Kasumi-1 (cell line): ENCODE measurements at places on chromosomes 5 and 9.

DNA sequence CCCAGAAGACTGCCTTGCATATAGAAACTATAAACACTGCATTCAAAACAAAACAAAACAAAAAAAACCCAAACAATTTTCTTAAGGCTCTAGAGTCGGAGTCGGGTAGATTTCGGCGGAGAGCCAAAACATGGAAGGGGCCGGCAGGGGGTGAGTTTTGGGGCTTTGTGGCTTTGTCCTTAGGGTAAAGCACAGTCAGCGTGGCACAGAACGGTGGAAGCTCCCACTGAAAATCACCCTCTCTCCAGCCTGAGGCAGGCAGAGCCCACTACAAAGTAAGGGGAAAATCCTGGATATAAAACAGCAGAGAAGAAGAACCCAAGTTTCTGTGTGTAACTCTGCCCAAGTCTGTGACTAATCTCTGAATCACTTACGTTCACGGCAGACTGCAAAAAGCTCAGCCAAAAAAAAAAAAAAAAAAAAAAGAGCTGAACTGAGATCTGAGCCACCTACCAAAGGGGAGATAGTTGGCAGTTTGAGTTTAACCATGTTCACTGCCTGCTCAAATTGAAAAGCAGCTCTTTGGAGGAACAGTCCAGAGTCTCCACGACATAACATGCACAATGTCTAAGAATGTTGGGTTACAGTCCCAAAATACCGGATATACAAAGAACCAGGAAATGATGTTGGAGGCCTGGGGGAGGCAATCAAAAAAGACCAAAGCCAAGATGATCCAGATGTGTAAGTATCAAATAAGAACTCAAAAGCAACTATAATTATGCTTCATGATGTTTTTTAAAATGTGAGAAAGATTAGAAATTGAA lies 26.6 kb upstream of the OR2K2 start:
- DNase-seq, result no peak

GRCh38 chr5:168770036-168770498 lies 190.9 kb upstream of the PANK3 start:
- no peak for DNase-seq

GRCh38 chr9:19294219-19294618 lies 63.7 kb downstream of the DENND4C start:
- DNase-seq, result no peak

DNA sequence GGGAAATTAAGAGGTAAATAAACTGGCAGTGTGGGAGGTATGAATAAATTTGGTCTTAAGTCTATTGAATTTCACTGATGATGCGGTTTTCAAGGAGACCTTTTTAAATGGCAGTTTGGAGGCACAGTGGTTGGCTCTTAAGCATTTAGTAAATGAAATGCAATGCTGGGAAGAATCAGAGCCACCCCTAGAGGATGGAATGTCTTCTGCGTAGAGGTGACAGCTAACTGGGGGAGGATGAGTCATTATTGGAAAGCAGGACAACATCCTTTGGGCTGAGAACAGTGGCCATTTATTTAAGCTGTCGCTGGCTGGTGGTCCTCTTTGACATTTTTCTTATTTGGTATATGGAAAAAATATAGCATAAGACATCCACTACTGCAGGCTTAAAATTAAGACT lies 163.2 kb downstream of the SH3GL2 start:
- DNase-seq, result no peak

DNA sequence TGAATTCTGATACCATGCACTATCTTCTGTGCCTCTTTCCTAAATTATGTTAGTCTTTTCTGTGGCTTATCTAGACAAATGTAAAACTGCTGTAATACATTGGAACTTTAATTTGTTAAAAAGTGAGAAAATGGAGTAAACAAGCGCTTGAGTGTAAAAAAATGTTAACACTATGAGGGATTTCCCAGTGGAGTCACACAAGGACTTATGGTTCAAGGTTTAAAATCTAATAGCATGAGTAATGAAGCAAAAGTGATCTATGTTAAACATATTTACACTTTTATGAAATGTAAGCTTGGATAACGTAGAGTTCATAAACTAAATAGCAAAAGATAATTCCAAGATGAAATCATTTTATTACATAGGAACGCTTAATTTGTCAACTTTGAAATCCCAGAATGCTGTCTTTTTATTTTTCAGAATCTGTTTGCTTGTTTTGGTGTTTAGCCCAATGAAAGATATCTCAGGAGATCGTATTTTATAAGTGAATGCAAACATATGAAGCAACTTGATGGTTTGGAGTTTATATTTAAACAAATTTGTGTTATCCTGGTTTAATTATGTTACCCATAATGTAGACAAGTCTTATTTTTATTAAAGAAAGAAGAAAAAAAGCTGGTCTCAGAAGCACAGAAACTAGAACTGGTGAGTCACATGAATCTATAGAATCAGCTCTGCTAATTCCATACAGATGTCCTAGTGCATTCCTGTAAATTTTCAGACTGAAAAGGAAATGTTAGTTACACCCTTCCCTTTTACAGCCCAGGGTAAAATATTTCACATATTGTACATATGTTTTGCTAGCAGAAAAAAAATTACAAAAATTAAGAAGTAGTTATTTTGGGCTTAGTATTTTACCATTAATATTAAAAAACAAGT lies 34.2 kb upstream of the FBN2 start:
- no peak for DNase-seq

- DNase-seq, result no peak
Observed at GRCh38 chr5:31078956-31079355, 114.5 kb upstream of the CDH6 start.

DNA sequence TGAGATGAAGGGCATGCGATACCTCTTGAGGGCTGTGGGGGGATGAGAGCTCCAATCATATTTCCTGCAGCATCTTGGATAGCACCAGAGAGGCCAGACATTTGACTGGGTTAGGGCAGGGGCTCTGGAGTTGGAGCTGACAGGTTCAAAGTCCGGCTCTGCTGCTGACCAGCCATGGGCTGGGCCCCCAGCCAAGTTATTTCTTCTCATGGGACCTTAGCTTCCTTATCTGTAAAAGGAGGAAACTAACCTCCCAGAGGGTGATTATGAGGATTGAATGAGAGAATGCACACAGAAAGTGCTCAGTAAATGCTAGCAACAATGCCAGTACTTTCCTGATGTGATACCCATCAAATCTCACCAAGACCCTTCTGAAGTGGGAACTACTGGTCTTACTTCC lies 65.2 kb upstream of the SLC25A51 start:
- DNase-seq, result no peak

- DNase-seq, result peak; percentile 17
Observed at GRCh38 chr5:16321284-16321683, 141.7 kb upstream of the MARCHF11 start.

GRCh38 chr9:16304301-16304700 lies 566.2 kb downstream of the BNC2 start:
- DNase-seq, result no peak

GRCh38 chr9:127756233-127756632 lies 21.1 kb upstream of the TOR2A start:
- no peak for DNase-seq

DNA sequence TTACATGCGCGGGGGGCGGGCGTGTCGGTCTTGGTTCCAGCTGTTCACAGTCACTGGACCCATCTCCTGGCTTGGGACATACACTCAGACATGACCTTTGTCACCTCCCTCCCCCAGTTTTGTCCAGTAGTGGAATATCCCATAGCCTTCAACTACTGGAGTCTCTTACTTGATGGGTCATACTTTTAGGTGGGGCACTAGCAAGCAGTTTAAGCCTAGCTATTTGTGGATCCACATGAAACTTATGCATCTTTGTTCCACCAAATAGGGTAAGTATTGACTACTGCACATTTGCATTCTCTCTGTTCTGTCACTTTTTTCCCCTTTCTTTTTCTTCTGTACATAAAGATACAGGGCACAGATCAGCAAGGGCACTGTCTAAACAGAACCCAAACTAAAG lies 15.4 kb upstream of the MAMDC2 start:
- DNase-seq, result no peak

DNA sequence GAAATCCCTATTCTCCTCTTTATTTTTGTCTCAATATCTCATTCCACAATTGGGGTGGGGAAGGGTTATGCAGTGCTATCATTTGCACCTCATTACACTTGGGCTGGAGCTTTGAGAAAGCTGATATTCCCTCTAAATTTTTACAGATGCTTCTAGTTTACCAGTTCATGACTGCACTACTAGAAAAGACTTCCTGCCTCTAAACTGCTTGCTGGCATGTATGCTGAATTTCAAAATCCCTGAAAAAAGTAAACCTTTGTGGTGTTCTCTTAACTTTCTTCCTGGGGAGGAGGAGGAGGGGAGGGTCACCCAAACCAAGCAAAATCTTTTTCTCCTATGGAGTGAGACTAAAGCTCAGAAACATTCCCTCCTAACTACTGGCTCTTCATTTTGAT lies 45.1 kb downstream of the BNC2 start:
- no peak for DNase-seq

DNA sequence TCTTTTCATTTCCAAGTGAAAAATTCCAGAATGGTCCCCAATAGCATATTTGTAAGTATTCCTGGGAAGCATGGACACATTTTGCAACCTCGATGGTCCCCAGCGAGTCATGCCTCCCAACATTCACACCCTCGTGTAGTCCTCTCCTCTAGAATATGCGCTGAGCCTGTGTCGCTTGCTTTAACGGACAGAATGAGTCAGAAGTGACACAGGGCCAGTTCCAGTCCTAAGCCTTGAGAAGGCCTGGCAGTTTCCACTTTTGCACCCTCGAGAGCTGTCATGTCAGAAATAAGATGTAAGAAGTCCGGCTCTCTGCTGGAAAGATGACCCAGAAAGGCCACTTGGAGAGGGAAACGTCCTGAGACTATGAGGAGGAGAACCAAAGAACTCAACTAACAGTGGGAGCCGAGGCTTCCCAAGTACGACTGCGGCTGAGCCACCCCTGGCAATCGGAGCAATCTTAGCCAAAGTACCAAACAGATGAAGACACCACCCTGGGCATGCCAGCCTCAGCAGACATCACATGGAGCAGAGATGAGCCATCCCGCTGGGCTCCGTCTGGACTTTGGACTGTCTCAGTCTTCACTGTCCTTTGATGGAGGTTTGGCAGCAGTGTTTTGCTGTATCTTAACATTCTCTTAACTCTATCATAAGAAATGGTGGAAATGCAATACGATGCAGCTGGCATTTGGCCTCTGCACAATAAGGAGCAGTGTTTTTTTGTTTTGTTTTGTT lies 42.6 kb upstream of the GFPT2 start:
- no peak for DNase-seq

DNA sequence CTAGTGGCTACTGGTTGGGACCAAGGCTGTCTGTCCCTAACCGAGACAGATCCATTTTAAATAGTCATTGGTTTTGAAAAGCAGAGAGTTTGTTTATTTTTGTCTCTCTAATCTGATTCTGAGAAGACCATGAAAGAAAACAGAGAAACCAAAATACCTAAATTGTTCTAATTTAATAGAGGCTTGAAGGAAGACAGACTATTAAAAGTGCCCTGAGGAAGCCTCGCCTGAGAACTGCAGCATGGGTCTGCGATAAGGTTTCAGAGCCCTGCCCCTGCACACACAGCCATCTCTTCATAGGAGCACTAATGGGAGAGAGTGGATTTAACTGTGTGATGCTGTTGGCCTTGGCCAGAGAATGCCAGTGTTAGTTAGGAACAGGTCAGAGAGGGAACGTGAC lies 175.5 kb upstream of the SV2C start:
- DNase-seq, result no peak

DNA sequence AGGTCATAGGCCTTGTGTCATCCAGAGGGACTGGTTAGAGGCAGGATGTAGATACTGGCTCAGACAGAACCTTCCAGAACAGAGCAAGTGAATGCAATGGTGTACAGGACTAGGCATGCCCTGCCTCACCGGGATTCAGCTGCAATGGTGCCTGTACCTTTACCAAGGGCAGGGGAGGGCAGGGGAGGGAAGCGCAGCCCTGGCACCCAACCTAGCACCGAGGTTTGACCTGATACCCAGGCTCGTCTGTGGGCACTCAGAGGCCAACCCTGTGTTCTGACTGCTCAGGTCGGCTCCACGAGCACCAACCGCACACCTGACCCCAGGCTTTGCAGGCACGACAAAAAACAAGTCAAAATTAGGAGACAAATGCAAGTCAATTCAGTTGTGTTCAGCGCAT lies 47.3 kb upstream of the GFPT2 start:
- DNase-seq, result no peak

DNA sequence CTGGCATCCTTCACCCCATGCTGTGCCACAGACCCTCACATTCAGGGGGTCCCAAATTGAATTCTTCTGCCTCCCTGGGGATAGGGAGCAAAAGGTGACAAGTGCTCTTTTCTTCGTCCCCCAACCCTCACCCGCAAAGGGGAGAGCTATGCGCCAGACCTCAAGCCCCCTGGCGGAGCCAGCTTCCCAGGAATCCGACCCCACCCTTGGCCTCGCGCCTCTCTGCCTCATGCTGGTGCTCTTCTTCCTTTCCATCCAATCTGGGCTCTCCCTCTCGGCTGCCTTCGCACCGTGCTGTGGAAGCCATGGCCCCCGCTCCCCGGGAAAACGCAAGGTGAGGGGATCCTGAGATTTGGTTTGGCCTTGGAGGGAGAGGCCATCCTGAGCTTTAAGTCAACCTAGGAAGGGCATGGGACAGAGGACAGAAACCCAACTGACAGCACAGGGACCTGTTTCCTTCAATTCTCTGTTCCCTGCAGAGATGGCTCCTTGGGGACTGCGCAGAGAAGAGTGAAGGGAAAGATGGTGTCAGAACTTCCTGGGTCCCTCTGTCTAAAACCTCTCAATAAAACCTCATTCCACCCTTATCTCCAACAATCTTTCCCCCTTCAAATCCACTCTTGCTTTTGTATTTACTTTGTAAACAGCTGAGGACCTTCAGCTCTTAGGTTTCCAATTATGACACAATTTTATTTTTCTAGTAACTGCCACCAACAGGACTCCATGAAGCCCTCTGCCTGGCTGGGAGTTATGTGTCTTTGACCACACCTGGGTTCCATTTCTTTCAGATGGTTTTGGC lies 36.3 kb upstream of the CRB2 start:
- no peak for DNase-seq

DNA sequence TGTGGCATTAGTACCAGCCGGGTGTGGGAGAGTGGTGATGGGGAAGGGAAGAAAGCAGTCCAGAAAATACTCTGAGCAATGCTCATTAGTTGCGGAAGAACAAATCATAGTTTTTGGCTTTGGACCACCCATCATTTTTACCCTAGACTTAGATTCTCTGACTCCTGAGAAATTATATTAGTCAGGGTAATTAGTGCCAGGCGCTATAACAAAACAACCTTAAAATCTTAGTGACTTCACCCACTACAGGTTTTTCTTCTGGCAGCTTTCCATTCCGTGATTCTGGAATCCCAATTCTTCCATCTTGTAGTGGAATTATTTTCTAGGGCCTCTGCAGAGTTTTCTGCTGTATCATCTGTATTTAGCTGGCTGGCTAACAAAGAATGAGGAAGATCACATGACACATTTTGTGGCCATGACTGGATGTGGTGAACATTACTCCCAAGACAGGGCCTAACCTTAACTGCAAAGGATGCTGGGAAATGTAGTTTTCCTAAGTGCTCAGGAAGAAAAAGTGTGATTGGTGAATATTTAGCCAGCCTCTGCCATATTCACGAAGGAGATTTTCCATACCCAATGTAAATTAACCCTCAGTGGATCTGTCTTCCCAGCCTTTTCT lies 373.0 kb upstream of the MEF2C start:
- peak; percentile 30 for DNase-seq

GRCh38 chr9:92911511-92912475 lies 34.0 kb upstream of the ZNF484 start:
- DNase-seq, result no peak
